Thyroid gland (tissue), 4 donors: ENCODE measurements at places on chromosomes 16 and 17.

DNA sequence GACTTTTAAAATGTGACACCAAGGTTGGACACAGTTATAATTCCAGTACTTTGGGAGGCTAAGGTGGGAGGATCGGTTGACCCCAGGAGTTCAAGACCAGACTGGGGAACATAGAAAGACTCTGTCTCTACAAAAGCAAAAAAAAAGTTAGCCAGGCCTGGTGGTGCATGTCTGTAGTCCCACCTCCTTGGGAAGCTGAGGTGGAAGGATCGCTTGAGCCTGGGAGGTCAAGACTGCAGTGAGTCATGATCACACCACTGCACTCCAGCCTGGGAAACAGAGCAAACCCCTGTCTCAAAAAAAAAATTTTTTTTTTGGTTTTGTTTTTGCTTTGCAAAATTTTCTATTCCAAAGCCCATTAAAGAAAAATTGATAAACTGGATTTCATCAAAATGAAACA lies 281.4 kb downstream of the BCAS3 start:
- no peak for DNase-seq

DNA sequence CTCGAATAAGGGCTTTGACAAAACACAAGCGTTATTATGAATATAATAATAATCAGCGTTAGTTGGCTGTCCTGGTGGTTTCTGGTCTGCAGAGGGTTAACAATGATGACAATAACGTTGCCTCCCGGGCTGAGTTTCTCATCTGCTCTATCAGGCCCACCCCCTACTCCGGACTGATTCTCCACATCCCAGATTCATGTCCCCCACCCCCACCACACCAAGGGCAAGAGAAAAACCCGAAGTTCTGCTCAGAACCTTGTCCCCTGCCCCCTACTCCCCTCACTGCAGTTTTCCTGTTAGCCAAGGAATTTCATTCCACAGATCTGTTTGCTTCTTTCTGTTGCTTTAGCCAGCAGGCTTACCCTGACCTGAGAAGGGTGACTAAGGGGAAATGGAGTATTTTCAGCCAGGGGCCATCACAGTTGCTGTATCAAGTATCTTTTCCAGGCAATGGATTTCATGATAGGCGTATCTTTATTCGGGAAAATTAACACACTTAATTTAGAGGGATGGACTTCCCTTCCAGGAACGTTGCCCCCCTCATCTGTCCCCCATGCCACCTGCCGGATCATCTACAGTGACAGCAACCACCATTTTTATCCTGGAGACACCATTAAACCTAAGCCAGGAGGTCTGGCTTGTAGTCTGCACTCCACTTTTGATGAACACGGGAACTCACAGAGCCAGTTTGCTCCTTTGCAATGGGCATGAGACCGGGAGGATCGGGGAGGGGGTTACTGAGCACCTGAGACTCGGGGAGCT lies 23.7 kb downstream of the ALOX15 start:
- DNase-seq = no peak

DNA sequence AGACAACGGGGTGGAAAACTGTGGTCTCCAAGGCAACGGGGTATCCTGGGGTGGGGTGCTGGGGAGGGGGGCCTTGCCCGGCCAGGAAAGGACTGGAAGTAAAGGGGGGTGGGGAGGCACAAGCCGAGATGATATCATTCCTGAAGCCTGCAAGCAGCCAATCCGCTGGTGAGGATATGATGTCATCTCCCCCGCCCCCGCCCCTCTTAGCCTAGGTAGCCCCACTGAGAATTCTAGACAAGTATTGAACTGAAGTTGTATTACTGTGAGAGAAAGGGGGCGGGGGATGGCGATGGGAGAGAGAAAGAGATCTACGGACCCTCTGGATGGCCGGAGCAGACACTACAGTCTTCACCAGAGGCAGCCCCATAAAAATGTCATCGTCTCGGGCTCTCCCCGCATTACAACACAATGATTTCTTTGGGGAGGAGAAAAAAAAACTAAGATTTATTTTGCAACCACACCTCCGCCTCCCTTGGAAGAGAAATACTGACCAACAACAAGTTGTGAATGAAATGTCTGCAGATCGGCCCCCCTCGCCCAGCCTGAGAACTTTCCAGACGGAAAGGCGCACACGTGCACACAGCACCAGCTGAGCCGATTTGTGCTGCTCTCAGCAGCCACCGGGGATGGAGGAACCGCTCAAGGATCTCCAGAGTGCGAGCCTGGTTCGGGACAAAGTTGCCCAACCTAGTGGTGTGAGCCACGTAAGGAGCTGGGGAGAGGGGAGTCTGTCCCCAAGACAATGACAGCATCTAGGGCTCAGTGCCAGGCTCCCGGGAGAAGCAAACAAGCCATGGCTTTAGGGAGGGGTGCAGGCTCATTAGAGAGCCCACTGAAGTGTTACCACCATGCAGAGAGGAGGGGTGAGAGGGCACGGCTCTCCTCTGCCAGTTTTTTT lies 222.1 kb downstream of the SOX9 start:
- peak; percentile 79 for DNase-seq

DNA sequence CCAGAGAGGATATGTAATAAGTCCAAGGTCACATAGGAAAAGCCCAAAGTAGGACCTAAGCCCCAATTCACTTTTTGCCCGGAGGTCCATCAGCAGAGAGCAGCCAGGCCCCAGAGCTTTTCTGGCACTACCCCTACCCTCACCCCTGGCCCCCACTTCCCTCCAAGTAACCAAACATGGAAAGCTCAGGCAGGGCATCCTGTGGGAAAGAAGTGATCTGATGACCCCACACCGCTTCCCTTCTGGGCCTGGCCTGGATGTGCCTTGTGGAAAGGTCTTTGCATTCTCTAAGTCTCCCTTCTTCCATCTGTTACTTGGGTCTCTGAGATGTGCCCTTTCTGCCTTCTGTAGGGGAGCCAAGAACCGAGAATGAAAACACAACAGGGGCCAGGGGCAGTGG lies 136.9 kb downstream of the TMEM132E start:
- DNase-seq = no peak

DNA sequence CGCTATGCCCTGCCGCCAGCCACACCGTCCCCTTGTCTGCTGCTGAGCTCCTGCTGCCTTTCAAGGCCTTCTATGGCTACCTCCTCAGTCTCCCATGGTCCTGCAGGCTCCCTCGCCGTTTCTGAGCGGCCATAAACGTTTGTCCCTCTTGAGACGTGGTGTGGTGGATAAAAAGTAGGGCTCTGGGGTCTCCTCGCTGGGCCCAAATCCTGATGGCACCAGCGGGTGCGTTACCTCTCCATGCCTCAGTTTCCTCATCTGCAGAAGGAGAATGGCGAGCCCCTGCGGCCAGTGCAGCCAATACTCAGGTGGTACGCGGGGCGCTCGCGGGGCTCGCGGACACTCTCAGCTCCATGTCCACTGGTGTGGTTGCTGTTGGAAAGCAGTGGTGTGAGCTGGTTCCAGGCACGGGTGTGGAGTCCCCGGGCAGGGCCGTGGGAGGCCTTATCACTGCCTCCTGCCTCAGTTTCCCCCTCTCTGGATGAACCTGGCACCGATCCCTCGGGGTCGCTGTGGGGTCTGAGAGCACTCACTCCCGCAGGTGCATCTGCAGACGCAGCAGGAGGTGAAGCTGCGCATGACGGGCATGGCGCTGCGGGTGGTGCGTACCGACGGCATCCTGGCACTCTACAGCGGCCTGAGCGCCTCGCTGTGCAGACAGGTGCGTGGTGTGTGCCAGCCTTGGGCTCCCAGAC lies 2.5 kb downstream of the SLC25A10 start:
- DNase-seq = no peak

DNA sequence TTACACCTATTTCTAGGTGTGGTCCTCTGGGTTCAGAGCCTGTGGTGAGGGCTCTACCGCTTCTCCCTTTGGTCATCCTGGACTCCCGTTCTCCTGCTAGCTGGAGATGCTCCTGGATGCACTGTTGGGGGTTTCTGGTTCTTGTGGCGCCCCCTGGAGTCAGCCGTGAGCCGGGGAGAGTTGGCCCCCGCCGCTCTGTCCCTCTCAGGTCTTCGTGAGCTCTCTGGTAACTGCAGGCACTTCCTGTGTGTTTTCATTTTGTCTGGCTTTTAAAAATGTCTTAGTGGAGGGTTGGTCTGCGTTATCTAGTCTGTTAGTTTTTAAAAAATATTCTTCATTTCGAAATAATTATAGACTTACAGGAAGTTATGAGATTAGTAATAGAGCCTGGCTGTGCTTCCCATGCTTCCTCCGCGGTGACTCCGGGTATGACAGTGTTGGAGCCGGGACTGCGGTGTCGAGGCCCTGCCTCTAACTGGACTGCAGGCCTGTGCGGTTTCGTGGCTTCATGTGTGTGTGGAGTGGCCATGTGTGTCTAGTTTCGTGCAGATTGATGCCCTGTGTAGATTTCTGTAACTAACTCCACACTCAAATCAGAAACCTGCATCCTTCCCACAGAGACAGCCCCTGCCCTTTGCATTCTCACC lies 78.0 kb upstream of the ZNF750 start:
- DNase-seq = peak; percentile 46

GRCh38 chr17:58006560-58006923 lies 504 bp downstream of the SRSF1 start:
- DNase-seq = peak; percentile 84

DNA sequence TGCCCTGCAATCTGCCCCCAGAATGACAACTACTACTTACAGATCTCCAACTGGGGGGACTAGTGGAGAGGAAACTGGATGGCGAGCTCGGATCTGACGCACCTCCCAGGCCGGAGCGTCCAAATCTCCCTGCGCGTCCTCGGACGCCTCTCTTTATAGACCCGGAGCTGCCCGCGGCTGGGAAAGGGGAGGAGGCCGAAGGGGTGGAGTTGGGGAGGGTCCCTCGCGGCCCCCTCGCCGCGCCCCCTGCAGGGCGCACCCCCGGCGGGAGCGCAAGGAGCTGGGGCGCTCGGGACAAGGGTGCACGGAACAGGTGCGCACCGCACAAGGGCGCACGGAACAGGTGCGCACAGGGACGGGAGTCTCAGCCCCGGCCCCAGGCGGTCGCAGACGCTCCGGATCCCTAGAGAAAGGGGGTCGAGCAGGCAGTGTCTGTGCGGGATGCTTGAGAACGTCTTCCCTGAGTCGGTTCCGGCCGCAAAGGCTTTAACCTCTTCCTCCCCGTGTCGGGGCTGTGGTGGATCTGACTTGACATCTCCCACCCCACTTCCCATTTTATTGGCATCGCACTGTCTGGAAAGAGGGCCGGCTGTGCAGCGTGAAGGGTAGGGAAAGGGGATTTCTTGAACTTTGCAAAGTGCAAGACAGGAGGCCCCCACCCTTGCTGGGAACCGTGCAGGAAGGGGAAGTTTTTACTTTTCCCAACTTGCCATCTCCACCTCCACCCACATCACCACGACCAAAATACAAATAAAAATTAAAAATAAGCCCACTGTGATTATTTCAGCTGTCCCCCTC lies at the start of gene MYH11:
MYH11 (minus strand) TSS at position 128 of the 798 bp plus-strand sequence. CDS start 18,776 bp downstream, outside the sequence.
- DNase-seq = no peak

DNA sequence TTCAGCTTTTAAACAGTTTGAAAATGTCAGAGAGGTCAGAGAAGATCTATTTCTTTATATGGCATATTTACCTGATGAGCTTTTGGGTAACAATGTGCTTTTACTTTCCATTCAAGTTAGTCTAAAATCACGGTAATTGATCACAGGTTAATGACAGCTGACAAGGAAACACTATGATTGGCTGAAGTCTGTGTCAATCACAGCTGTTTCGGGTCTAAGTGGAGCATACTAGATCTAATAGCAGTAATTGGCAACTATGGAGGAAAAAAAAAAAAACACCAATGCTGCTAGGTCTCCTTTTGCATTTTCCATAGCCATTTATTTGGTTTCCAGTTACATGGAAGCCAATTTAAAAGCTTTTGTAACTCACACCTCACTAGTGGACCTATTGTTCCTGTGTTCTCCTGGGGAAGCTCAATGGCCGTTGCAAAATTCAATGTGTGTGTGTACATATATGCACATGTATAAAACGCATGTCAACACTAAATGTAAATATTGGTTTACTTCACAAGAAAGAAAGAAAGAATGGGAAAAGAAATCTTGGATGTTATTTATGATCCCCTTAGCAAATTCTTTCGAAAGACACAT lies 568.3 kb upstream of the ZFHX3 start:
- no peak for DNase-seq

DNA sequence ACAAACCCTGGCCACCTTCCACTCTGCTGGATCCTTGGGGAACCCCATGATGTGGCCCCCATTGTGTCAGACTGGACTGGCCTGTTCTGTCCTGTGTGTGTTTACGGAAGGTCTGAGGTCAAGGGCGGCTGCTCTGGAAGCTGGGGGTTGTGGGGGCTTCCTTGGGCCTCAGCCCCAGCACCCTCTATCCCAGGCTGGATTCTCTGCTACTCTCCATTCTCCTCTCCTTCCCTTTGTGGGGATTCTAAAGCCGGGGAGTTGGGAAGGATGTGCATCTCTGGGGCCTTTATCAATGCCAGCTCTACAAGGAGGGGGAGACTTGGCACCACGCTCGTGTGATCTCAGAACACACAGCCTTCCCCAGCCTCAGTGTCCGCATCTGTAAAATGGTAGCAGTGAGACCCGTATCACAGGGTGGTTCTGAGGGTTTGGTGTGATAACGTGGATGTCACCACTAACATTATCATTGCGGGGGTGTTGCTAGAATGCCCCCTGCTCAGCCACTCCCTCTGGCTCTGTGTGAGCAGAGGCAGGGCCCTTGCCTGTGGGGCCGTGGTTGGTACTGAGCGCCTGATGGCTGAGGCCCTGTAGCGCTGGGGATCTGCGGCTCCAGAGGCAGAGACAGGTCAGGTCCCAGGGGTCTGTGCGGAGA lies 18.1 kb downstream of the ADGRG1 start:
- no peak for DNase-seq

DNA sequence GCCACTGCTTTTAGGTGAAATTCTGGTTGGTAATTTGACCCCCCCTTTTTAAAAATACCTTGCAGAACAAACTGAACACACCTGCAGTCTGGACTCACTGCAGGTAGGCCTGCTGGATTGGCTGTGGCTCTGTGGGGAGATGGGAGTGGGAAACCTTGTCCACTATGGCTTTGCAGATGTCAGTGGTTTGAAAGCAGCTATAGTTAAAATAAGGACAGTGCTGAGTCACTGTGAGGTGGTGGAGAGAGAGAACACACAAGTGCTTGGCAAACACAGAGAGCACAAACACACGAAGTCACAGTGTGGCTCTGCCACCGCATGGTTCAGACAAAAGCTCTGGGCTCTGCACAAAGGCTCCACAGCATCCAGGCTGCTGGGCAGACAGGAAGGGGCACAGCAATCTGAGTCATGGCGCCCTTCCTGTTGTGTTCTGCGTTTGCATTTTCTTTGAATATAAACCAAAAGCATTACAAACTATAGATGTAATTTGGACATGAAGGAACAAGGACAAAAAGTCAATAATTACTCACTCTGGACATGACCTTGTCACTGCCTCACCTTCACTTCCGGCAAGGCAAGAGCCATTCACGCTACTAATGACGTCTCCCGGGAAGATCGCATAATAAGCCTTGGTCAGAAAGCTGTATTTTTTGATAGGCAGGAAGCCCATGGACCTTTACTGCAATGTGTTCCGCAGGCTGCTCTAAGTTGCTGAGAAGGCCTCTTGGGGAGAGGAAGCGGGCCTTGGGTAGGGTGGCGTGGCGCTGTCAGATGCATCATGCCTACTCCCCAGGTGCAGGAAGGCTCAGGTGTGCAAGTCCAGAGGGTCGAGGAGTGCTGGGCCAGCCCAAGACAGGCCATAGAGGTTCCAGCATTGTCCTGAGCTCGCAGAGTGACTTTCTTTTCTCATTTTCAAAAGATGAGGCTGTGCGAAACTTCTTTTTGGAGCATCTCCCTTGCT lies 60.1 kb upstream of the MED9 start:
- peak; percentile 79 for DNase-seq

GRCh38 chr16:30066761-30067583 lies 1.4 kb downstream of the ALDOA start:
- peak; percentile 37 for DNase-seq
